ENCODE measurements at places on chromosomes 4 and X.

DNA sequence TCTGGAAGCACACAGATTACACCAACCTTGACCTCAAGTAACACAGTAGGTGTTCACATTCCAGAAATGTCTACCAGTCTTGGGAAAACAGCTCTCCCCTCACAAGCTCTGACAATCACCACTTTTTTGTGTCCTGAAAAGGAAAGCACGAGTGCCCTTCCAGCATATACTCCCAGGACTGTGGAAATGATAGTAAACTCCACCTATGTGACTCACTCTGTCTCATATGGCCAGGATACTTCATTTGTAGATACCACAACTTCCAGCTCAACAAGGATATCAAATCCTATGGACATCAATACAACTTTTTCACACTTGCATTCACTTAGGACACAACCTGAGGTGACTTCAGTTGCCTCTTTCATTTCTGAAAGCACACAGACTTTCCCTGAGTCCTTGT, 46.9 kb downstream of the ADGRG4 start:
- DNase-seq, result no peak

GRCh38 chr4:26912810-26913209, 52.2 kb downstream of the STIM2 start:
- no peak for DNase-seq

DNA sequence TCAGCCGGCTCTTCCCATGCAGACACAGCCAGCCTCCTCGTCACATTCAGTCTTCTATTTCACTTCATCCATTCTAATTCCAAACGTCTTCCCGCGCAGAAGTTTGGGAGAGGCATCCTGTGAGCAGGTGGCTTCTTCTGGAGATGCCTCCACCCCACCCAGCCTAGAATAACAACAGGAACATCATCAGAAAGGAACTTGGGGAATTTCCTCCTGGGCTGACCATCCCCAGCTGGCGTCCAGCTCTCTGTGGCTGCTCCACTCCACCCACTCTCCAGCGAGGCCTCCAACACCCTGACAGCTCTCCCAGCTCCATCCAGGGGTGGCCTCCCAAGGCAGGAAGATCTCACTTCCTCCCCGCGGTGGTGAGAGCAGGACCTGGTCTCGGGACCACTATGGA, 5.5 kb upstream of the C4orf50 start:
- no peak for DNase-seq

GRCh38 chr4:120731561-120731960, 191.0 kb downstream of the PRDM5 start:
- DNase-seq, result no peak

DNA sequence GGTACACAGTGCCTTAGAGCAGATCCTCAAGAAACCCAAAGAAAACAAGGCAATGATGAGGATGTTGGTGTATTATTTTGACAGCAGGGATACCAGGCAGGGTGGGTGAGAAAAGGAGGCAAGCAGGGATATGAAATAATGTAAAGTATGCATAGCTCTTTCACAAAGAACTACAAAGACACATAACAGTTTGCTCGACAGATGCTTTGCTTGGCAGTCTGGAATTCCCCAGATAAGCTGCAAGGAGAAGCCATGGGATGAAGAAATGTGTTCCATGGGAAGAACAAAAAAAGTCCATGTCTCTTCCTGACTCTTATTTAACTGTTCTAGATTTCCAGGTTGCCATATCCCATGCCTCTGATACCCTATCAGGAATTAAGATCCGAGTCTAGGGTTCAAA, 75.4 kb downstream of the FAM13A start:
- DNase-seq, result no peak

GRCh38 chr4:147334478-147334877, 146.4 kb upstream of the EDNRA start:
- no peak for DNase-seq

- no peak for DNase-seq
Measured at GRCh38 chr4:186132577-186133242, 28.2 kb downstream of the FAM149A start.

- DNase-seq, result no peak
Measured at GRCh38 chrX:55118574-55118973, 29.8 kb downstream of the PAGE2 start.

DNA sequence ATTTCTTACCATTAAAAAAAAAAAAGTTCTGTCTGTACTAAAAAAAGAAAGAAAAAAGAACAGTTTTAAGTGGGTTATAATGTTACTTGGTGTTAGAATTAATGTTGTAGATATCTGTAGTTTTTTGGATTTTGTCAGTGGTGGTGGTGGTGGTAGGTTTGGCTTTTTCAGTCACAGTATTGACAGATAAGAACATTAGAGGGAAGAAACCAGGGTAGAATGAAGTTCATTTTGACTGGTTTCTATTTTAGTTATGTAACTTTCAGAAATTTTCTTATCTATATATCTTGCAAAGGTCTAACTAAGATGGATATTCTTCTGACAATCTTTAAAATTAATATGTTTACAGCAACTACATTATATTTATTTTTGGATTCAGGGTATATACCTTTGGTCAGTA, 105.4 kb downstream of the FBXW7 start:
- DNase-seq, result no peak

DNA sequence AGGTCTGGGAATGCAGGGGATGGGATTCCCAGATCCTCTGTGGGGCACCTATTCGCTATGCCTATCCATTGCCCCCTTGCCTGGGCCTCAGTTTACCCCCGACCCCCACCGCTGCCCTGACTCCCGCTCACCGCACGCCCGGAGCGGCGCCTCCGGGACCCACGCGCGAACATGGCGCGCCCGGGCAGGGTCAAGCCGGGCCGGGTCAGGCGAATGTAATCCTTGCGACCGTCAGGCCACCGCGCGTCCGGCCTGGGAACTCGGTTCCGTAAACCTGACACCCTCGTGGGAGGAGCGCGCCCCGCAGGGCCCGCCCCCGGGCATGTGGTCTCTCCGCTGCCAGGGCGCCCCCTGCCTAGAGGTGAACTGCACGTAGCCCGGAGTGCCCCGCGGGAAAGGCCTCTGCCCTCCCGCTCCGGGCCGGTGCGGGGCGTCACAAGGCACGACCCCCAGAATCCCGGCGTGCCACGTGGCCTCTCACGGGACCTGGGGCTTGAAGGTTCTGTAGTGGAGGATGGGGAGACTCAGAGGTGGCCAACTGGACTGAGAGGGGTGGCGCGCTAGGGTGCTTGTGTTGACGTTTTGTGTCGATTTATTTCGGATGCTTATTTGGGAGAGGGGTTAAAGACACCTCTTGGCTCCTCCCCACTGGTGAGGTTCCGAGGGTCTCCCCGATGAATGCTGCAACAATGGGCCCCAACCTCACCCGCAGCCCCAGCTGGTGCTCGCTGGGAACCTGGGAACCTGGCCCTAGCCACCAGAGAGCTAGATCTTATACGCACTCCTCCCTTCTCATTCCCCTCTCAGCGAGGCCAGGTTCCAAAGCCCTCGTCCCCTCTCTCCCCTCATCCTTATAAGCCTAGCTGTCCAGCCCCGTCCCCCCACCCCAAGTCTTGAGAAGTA, at the start of gene PRICKLE3:
PRICKLE3 (minus strand) TSS at position 249 of the 903 bp plus-strand sequence; CDS start at position 173, 76 bp downstream.
- DNase-seq, result peak; percentile 64

DNA sequence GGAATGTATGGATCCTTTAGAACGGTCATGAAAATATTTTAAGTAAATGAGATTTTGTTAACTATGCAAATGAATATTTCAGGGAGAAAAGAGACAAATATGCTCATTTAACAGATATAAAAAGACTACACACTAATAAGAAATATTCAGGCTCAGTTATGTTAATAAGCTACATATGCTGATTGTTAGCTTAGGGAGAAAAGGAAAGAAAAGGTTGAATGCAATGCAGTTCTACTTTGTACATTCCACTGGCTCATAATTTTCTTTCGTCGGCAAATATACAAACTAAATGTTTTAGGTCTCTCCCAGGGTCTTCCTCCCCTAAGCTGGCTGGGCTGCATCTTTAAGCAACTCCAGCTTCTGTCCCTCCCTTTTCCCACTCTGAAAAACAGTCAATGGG, 2.7 kb upstream of the RTL3 start:
- DNase-seq, result no peak

DNA sequence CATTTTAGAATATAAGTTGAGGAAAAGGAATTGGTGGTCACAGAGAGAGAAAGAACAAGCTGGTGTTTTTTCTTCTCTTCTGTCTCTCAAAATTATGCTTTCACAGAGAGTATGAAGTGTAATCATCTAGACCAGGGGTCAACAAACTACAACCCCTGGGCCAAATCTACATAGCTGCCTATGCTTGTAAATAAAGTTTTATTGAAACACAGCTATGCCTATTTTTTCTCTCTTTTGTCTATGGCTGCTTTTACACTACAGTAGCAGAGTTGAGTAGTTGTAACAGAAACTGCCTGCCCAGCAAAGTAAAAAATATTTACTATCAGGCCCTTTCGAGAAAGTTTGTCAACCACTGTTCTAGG, 6.7 kb upstream of the FAM9C start:
- no peak for DNase-seq
